ENCODE measurements at places on chromosomes 6 and 20.

GRCh38 chr20:62197801-62198200, 15.0 kb downstream of the MTG2 start:
- DNase-seq = no peak

GRCh38 chr6:148789948-148790347, 43.1 kb downstream of the UST start:
- no peak for DNase-seq

GRCh38 chr20:1949347-1950100, 44.3 kb downstream of the PDYN start:
- DNase-seq = no peak

DNA sequence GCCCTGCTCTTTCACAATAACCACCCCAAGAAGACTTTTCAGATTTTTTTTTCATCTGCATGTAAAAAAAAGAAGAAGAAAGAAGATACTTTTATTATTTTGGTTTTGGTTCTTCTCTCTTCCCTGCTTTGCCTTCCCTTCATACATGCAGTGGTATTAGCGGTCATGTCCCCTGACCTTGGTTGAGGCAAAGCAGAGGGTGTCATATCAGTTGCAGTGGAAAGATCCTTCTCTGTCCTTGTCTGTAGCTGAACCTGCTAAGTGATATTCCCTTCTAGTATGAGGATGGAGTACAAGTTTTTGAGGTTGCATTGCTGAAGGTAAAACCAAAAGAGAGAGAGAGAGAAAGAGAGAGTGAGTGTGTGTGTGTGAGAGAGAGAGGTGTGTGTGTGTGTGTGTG, 345.7 kb downstream of the UTRN start:
- no peak for DNase-seq

DNA sequence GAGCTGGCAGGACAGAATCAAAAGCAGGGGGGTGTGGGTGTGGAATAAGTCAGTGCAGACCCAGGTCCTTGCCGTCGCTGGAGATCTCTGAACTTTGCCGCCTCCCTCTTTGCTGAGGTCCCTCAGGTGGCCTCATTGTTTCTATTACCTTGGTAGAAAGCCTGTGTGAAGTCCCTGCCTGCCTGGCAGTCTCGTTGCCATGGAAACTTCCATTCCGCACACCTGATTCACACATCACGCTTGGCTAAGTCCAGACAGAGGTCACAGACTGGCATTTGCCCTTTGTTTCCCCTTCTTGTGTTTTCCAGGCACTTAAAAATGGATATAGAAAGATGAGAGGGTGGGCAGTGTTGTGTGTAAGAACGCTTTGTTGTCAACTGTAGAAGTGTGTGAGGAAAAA, 260.6 kb downstream of the PRL start:
- DNase-seq = no peak

DNA sequence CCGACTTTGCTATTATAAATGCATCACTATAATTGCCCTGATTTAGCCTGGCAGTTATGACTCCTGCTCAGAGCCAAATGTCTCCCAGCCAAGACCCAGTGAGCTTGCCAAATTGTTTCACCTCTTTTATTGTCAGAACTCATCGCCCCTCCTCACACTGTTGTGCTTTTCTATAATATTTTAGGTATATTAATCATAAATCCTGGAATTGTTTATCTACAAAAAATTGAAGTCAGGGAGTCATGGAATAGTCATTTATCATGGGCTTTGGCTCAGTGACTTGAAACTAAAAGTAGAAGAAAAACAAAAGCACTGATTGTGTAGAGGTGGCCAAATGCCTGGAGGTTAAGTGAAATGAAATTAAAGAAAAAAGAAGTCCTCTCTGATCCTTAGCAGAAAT, 85.6 kb downstream of the PFDN4 start:
- DNase-seq = no peak

DNA sequence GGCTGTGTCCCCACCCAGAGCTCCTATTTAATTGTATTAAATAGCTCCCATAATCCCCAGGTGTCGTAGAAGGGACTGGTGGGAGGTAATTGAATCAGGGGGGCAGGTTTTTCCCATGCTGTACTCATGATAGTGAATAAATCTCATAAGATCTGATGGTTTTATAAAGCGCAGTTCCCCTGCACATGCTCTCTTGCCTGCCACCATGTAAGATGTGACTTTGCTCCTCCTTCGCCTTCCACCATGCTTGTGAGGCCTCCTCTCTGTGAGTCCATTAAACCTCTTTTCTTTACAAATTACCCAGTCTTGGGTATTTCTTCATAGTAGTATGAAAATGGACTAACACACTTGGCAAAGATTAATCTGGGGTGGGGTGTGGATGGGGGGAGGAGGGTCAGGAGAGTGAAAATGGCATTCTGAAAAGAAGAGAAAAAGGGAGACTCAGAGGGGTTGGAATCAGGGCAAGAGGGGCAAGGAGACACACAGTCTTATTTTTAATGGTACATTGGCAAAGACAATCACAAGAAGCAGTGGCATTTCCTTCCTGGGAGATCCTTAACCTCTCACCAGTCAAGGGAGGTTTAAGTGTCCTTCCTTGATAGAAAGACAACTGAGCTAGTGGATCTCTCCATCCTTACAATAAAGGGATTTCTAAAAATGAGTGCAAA, 37.5 kb upstream of the NOX3 start:
- DNase-seq = no peak

DNA sequence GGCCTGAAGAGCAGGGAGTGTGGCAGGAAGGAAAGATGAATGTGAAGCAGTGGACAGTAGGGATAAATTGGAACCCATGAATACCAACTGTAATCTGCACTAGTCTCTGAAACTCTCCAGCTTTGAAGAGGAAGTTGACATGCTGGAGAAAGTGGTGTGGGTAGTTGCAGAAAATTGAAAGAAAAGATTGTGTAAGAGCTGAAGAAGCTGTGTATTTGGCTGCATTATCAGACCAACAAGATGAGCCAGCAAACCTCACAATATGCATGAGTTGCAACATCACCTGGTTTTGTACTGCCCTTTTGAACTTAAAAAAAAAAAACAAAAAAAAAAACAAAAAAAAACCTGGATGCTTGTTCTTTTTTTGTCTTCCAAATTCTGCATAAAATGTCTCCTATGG, 921.9 kb upstream of the EYS start:
- no peak for DNase-seq

DNA sequence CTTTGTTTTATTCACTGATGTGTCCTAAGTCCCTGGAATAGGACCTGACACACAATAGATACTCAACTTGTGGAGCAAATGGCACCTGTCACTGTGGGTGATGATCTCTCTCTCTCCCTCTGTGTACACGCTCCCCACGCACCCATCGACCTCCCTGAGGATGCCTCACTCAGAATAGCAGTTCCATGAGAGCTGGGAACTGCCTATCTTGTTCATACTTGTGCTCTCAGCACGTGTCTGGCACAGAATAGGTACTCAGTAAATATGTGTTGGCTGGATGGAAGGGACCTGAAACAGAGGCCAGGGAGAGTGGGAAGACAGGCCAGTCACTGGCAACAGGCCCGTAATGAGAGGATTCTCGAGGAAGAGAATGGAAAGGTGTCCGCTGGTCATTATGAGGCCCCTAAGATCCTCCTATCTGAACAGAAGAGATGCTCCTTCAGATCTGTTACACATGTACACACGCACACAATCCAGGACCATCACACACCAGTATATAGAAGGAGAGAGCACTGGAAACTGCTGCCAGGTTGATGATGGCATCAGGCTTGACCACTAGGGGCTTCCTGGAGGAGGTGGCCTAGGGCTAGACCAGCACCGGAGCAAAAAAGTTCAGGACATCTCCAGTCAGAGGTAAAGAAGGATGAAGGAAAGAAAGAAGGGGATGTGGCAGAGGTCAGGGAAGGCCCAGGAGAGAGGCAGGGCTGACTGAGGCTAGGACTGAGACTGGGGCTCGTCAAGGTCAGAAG, 30.9 kb downstream of the VEGFA start:
- no peak for DNase-seq

- DNase-seq = no peak
Measured at GRCh38 chr6:5205877-5206850, 54.6 kb downstream of the LYRM4 start.

DNA sequence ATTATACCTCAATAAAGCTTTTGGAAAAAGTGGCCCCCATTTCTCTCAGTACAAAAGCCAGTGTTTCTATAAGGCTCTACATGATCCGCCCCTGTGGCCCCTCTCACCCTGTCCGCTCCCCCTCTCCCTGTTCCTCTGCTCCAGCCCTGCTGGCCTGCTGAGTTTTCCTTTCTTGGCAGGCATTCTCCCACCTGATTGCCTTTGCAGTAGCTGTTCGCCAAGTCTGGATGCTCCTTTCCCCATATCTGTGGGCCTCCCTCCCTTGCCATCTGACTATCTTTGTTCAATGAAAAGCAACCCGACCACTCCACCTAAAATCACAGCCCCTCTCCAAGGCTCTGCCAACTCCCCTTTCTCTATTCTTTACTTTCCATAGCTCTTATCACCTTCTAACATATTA, 33.2 kb downstream of the CDH22 start:
- no peak for DNase-seq

GRCh38 chr20:19858466-19859371, 100.7 kb downstream of the RIN2 start:
- DNase-seq = no peak

- no peak for DNase-seq
Measured at GRCh38 chr6:144077871-144078270, 17.5 kb downstream of the SF3B5 start.

GRCh38 chr20:4798010-4798409, 76.3 kb downstream of the PRND start:
- no peak for DNase-seq

DNA sequence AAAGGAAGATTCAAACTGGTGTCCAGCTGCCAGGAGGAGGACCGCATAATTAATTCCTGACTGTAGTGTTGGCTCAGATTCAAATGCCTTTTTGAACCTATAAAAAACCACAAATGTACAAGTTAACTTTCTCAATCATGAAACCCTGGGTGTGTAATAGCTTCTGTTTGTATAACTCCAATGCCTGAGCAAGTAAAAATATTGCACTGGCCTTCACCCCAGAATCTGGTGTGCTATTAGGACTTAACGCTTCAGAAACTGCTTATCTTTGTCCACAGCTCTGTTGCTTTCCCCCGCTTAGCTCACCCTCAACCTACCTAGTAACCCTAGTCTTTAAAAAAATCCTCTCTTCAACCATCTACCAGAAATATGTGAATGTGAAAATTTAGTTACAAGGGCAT, 119.1 kb upstream of the MAP7 start:
- DNase-seq = no peak

GRCh38 chr6:143260857-143261256, 189.6 kb downstream of the ADAT2 start:
- no peak for DNase-seq

GRCh38 chr20:44748005-44748370, 2.3 kb downstream of the KCNK15 start:
- DNase-seq = no peak

DNA sequence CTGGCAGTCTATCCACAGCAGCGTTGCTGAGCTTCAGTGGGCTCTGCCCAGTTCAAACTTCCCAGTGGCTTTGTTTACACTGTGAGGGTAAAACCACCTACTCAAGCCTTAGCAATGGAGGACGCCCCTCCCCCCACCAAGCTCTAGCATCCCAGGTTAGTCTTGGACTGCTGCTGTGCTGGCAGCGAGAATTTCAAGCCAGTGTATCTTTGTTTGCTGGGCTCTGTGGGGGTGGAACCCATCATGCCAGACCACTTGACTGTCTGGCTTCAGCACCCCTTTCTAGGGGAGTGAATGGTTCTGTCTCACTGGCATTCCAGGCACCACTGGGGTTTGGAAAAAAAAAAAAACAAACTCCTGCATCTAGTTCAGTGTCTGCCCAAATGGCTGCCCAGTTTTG, 249.7 kb upstream of the SYNCRIP start:
- no peak for DNase-seq

- no peak for DNase-seq
Measured at GRCh38 chr20:40276301-40276700, 412.7 kb downstream of the MAFB start.

GRCh38 chr20:57786304-57786932, 76.6 kb upstream of the PMEPA1 start:
- DNase-seq = no peak

DNA sequence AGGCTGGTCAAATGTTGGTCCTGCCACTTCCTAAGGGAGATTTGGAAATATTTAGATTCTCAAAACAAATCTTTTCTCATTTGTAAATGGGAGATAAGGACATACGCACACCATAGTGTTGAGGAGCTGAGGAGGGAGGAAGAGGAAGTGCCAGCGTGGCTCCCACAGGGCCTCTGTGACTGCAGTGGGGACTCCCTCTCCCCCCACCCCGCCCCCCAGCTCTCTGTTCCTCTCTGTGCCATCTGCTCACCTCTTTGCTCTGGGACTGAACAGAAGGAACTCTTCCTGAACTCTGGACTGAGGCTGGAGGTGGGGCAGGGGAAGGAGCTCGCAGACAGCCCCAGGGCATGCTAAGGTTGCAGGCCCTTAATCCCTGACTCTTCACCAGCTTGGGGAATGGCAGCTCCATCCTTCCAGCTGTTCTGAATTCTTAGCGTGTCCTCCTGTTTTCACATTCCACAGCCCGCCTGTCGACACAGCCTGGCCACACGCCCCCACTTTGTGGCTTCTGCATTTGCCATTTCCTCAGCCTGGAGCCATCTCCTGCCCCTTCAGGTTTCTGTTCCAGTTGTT, 11.4 kb downstream of the DDX27 start:
- no peak for DNase-seq

- DNase-seq = no peak
Measured at GRCh38 chr20:60249436-60249835, 291.2 kb downstream of the CDH26 start.

- DNase-seq = no peak
Measured at GRCh38 chr6:10411971-10412460, 2.9 kb downstream of the TFAP2A start.

DNA sequence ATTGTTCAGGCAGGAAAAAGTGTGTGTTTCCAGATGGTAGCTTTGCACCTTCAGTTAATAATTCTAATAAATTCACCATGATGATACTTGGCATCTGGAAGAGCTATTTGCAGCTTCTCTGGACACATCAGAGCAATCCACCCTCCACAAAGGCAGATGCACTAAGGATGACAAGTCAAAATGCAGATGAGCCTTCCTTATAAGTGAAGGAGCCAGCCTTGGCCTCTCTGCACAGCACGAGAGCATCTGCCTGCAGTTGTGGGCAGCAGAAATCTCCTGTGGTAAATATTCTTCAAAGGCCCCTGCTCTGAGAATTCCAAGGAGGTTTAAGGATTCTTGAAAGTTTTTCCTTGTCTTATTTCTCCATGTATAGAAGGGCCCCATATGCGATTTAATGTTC, 6.9 kb upstream of the POM121L2 start:
- DNase-seq = no peak

GRCh38 chr6:81455641-81456040, 296.8 kb downstream of the TENT5A start:
- no peak for DNase-seq

Measured in naive thymus-derived CD8-positive, alpha-beta T cell (primary cell).